ENCODE measurements at places on chromosomes 13 and 19.
A peak's percentile ranks its signal among the peaks of the same experiment; 100 is the strongest.

- DNase-seq: no peak
These were observed 110.1 kb downstream of the FLT1 start for GRCh38 chr13:28384789-28385188.

GRCh38 chr13:99875391-99875790 is 96.2 kb downstream of the ZIC5 start:
- no peak for DNase-seq

- no peak for DNase-seq
These were observed 160.7 kb downstream of the RFC3 start for GRCh38 chr13:33978653-33979052.

DNA sequence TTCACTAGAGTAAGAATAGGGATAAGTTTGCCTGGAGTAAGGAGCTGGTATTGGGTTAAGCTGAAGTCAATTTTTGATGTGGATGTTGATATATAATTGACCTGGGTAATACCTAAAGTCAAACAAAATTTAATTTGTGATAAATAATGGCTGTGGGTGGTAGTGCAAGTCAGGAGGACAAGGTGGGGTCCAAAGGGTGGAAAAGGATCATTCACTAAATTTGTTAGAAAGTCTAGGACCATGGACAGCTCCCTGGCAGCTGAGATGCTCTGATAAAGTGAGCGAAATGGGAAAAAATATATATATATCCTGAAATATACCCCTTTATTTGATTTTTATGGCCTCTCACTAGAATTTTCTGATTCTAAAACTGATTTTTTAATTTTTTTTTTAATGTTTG is 463.5 kb downstream of the GPC6 start:
- DNase-seq: no peak

DNA sequence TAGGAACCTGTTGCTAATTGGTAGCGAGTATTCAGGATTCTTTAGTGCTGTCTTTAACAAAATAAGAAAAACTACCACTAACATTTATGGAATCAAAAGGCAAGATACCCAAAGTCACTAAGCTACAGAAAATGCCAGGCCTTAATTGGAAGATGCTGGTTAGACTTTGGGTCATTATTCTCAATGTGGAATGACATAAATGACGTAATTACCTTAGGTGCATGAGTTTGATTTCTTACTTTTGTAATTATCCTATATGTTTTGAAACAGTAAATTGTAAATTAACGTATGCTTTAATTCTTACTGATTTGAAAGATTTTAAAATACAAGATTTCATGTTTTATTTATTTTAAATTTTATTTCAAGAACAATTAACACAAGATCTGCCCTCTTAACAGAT is 25.0 kb downstream of the SGCG start:
- no peak for DNase-seq

GRCh38 chr19:3314962-3315675 is 51.3 kb upstream of the NFIC start:
- no peak for DNase-seq

- no peak for DNase-seq
These were observed 12.9 kb downstream of the MIPEP start for GRCh38 chr13:23876265-23876664.

DNA sequence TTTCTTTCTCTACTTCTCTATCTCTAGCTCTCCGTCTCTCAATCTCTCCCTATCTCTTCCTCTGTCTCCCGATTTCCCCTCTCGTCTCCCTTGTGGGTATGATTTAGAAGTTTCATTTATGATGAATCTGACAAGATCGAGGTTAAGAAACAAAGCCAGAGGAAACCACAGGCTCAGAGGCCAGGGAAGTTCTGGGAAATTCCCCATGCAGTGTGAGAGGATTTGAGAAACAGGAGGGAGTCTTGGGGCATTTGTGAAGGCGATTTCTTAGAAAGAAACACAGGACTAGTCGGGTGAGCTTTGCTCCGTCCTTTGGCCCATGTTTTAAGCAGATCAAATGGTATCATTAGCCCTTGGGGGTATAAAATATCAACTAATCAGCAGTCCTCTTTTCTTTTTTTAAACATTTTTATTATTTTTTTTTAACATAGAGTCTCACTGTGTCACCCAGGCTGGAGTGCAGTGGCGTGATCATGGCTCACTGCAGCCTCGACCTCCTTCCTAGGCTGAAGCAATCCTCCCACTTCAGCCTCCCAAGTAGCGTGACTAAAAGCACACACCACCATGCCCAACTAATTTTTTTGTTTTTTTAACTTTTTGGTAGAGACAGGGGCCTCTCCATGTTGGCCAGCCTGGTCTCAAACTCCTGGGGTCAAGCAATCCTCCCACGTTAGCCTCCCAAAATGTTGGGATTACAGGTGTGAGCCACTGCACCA is 25.8 kb downstream of the TNFSF9 start:
- DNase-seq: no peak

- DNase-seq: no peak
These were observed 487.6 kb downstream of the GPC6 start for GRCh38 chr13:93714171-93714570.

DNA sequence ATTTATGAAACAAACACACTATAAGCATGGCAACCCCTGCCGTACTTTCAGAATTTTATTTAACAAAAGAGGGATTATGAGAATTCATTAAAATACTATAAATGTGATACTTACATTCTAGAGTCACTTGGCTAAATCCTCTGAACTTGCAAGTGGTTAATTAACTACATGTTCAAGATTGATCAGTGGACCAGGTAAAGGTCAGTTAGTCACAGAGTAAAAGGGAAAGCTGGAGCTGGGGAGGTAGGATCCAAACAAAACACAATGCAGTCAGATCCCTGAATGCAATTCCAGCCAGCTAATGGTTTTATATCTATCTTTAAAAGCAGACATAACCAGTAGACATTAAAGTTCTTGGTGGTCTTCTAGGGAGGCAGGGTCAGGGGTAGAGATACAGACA is 270.5 kb downstream of the DIAPH3 start:
- no peak for DNase-seq

DNA sequence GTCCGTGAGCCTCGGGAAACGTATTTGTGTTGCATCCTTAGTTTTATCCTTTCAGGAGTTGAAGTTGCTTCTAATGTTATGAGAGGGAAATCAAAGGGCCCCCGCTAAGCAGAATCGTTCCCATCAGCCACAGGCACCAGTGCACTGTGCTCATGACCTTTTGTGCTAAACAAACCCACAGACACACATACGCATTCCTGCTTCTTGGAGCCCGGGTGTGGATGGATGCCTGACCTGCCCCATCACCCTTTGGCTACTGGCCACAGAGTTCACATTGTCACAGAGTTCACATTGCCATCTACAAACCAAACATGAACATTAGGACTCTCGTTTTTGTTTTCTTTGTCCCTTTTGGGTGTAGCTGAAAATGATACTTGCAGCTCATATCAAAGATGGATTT is 47.2 kb downstream of the CHST8 start:
- no peak for DNase-seq

- DNase-seq: no peak
These were observed 2.1 kb downstream of the CLEC4G start for GRCh38 chr19:7729831-7730285.

- no peak for DNase-seq
These were observed 66.0 kb upstream of the GTF3A start for GRCh38 chr13:27358420-27358819.

- no peak for DNase-seq
These were observed 1.2 kb downstream of the PLEKHA4 start for GRCh38 chr19:48867123-48867745.

GRCh38 chr13:48443442-48444208 is 30.7 kb upstream of the LPAR6 start:
- DNase-seq: no peak

DNA sequence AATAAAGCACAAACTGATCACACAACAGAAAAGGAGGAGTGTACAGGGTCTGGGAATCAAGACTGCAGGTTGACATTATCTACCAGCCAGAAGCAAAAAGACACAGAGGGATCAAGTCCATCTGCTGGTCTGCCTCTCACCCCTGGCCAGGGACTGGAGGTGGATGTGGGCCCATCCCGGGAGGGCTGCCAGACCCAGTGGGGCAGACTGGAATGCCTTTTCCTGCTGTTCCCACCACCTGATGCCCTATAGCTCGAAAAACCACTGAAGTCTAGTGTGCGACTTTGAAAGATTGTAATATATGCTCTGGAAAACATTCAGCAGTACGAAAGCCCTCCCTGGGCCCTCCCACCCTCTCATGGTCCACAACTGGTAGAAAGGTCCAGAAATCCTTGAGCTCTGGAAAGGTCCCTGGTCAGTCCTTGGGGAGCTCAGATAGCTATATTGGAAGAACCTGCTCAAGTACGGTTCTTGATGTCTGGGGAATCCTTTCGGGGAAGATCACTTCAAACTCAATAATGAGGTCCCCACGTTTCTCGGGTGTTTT is 2.6 kb downstream of the DNAJB1 start:
- DNase-seq: no peak

DNA sequence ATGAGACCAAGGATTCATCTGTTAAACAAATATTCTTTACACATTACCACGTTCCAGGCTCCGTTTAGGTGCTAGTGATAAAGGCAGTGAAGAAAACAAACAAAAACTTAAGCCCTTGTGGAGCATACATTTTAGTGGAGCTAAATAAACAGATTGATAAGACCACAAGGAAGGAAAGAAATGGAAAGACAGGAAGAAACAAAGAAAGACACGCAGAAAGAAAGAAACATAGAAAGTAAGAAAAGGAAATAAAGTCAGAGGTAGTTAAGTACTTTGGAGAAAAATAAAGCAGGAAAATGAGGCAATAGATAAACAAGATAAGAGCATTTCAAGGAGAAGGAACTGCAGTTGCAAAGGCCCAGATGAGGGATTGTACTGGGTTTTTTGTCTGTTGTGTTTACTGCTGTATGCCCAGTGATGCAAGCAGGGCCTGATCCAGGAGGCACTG is 998 bp downstream of the NFKBIB start:
- DNase-seq: no peak

DNA sequence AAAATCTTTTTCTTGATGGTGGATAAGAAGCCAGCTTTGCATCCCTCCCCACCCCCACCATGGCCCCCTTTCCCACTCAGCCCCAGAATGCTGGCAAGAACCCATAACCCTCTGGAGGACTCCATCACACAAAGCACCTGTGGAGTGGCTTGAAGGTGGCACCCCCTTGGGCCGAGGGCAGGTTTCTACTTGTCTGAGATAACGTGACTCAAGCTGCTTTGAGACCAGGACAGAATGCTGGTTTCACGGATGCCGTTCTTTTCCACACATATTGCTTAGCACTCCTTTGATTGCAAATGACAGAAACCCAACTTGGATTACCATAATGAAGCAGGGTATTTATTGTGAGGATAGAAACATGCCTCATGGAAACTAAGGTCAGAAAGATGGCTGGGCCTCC is 82.2 kb downstream of the LACC1 start:
- DNase-seq: no peak

DNA sequence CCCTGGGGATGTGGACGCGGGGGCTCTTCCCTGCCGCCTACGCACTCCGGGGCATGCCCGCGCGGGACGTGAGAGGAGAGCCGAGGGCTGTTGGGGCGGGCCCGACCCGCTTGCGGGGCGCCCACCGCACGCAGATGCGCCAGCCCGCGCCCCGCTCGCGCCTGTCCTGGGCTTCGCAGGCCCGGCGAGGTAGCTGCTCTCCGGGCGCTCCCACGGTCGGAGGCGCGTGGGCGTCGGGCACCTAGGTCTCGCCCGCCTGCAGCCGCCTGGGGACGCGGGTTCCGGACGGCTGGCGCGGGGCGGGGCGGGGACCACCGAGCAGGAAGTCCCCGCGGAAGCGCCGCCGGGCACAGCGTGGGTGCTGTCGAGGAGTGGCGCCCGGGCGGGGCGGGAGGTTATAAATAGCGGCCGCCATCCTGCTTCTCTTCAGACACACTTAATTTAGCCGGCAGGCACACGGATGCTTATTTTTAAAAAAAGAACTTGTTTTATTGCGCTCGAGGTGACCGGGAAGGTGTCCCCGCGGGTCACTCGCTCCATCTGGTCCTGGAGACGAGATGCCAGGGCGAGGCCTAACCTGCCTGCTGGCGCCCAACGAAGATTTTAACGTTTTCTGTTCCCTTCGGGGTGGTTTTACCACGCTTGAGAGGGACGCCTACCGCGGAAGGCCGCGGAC is 561 bp upstream of the GJA3 start:
- DNase-seq: peak; percentile 50

GRCh38 chr19:41703602-41704293 is 4.7 kb upstream of the CEACAM5 start:
- no peak for DNase-seq

- DNase-seq: no peak
These were observed 24.4 kb upstream of the URAD start for GRCh38 chr13:28012896-28013295.

- DNase-seq: no peak
These were observed 73.7 kb upstream of the TSC22D1 start for GRCh38 chr13:44649834-44650233.

DNA sequence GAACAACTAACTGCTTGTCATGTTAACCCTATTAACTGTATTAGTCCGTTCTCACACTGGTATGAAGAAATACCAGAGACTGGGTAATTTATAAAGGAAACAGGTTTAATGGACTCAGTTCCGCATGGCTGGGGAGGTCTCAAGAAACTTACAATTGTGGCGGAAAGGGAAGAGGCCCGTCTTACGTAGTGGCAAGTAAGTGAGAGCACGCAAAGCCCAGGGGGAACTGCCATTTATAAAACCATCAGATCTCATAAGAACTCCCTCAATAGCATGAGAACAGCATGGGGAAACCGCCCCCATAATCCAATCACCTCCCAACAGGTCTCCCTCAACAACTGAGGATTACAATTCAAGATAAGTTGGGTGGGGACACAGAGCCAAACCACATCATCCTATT is 34.7 kb downstream of the PHF11 start:
- DNase-seq: no peak

GRCh38 chr13:44331912-44332851 is 41.4 kb upstream of the SERP2 start:
- no peak for DNase-seq

DNA sequence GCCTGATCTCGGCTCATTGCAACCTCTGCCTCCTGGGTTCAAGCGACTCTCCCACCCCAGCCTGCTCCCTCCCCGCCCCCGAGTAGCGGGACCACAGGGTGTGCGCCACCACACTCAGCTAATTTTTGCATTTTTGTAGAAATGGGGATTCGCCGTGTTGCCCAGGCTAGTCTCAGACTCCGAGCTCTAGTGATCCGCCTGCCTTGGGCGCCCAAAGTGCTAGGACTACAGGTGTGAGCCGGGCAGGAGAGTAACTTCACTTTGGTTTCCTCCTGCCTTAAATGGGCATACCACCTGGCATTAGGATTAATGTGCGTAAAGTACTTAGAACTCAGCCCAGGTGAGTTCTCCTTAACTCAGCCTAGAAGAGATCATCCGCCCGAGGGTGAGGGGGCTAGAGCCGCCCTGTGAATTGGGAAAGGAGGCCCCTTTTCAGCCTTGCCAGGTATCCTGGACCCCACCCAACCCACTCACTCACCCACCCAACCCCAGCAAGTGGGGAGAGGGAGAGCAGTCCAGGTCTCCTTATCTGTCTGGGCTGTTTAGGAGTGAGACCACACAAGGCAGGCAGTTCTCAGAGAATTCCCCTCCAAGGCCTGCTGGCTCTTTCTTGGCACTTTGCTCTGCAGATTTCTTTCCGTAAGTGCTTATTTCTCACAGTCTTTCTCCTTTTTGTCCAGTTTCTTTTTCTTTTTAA is 1.2 kb upstream of the ZFP36 start:
- no peak for DNase-seq

Measured in effector CD8-positive, alpha-beta T cell (primary cell).